ENCODE measurements at places on chromosomes 13 and 19.

DNA sequence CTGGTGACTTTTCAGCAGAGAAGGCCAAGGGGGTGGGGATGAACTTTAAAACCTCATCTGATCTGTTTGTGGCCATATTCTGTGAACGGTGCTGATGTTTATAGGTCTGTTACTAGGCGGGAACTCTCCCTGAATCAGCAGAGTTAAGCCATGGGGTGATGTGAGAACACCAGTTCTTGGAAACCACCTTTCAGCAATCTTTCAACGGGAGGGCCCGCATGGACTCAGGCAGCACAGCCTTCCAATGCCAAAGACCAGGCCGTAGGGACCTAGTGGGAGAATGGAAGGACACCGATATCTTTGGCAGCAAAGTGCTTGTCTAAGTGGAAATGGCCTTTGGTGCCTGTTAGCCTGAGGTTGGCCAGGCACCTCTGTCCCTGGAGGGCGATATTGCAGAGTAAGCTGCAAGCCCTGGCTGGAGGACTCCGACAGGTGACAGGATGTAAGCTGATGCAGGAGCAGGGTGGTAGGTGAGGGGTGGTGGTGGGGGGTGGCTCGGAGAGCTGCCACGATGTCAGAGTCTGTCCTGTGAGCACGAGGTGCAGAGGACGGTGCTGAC is 57.0 kb downstream of the ERCC5 start:
- no peak for DNase-seq

DNA sequence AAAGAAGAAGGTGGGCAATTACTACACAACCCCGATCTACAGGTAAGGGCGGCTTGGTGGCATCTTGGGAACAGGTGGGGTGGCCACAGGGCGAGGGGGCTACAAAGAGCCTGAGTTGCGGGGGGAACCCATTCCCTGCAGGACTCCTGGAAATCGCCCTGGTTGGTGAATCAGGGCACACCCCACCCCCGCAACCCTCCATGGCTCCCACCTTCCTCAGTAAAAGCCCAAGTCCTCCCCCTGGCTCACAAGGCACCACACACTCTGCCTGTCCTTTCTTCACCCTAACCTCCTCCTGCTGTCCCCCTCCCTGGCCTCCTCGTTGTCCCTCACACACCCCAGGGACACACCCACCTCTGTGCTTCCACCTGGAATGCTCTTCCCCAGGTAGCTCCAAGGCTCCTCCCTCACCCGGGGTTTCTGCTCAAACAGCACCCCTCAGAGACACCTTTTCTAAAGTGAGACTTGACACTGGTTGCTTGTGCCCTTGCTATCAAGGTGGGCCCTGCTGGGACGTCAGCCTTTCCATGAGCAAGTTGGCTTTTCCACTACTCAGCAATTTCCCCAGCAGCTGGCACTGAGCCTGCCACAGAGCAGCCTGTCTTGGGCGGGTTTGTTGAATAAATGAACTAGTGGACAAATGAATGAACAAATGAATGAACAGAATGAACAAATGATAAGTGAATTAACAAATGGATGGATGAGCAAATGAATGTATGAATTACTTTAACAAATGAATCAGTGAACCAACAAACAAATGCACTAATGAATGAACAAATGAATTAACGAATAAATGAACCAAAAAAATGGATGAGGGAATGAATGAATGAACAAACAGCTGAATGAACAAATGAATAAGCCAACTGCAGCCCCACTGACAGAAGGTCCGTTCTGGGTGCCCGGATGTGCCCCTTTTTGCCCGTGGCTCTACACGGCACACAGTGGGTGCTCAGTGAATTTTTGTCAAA is 6.2 kb upstream of the MRI1 start:
- no peak for DNase-seq

GRCh38 chr19:7196763-7197118 is 97.5 kb downstream of the INSR start:
- no peak for DNase-seq

DNA sequence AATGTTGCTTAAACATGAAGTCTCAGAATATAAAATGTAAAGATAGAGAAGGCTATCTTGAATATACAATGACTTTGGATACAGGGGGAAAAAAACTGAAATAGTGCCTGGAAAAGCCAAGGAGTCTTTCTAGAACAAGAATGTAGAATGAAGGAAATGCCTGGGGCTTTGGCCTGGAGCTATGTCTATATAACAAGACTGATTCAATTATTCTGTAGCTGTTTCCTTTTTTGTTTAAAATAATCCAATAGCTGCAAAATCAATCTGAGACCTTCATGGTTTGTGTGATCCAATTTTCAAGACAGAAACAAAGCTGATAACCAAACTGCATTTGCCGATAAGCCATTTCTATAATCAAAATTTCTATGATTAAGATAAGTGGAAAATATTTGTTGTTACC is 530.9 kb upstream of the NBEA start:
- DNase-seq = no peak

GRCh38 chr13:76351541-76352229 is 534.5 kb downstream of the KCTD12 start:
- no peak for DNase-seq

DNA sequence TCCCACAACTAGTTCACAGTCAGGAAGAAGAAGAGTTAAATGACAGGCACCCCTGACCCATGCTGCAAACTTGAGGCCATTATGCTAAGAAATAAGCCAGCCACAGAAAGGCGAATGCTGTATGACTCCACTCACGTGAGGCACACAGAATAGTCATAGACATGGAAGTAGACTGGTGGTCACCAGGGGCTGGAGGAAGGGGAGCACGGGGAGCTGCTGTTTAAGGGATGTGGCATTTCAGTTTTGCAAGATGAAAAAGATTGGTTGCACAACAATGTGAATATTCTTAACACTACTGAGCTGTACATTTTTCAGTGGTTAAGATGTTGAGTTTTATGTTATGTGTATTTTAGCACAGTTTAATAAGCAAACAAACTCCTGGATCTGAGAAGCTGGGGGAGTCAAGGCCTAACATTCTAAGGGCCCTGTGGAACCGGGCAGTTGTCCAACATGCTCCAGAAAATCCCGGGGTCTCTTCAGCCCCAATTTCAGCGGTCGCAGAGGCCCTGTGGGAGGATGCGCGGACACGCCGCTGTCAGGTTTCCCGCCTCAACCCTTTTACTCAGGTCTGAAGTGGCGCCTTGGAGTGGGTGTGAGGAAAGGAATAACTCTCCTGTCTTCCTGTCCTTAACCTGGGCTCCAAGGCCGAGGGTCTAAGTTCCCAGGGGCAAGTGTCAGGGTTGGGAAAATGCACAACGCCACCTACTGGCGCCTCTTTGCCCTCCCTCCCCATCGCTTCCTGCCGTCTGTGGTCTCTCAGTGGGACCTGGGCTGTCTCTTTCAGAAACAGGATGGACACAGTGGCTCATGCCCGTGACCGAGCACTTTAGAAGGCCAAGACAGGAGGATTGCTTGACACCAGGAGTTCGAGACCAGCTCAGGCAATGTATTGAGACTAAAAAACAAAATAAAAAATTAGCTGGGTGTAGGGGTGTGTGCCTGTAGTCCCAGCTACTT is 4.4 kb upstream of the TMEM272 start:
- no peak for DNase-seq

DNA sequence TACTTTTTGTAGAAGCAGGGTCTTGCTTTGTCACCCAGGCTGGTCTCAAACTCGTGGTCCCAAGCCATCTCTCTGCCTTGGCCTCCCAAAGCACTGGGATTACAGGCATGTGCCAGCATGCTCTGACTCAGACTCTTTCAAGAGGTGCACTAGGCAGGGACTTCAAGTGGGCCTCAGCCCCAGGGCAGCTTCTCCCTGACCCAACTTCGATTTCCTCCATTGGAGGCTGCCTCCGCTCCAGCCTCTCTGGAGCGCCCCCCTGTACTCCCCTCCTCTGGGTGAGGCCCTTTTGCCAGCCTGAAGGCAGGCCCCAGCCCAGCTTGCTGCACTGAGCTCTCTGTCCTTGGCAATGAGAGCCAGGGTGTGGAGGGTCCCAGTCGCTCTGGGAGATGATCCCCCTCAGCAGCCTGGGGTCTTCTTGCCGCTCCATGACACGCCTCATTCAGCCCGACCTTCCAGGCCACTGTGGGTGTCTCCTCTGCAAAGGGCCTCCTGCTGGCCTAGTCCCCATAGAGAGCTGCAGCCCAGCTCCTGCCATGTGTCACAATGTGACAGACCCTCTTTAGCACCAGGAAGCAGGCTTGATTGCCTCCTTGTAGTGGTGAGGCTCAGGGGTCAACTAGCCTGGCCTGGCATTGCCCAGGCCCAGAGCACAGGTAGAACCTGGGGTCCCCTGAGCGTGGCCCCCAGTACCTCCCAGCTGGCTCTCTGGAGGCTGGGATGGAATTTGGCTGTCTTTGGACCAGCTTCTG is 16.4 kb downstream of the CARM1 start:
- no peak for DNase-seq

DNA sequence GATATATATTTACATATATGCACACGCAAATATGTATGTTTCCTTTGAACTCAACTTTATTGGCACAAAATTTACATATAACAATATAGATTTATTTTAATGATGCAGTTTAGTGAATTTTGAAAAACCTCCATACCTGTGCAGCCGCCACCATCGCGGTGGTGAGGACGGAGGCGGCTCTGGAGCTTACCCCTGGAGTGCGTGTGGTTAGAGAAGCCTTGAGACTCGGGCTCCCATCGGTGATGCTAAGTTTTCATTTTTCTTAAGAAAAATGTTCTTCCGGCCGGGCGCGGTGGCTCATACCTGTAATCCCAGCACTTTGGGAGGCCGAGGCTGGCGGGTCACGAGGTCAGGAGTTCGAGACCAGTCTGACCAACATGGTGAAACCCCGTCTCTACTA is 31.8 kb downstream of the GJA3 start:
- no peak for DNase-seq

DNA sequence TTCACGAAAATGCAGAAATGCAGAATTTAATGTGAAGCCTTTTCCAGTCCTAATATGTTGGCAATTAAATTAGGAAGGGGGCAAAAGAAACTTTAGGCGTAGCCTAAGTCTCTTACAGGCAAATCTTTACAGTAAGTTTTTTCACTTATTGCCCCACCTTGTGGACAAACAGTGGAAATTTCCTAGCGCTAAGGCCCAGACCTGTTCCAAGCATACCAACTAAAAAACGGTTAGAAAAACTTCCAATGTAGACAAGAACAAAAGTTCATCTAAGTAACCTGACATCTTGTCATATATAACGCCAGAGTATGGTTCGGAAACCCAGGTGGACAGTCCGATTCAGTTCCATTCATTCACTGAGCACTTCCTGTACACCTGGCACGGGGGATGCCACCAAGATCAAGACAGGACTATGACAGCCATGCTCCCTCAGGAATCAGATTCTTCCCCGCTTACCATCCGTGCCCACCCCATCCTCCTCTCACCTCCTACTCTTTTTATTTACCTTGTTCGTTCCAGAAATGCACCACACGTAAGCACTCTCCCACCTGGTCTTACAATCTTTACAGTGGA is 4.9 kb downstream of the ZAR1L start:
- no peak for DNase-seq

DNA sequence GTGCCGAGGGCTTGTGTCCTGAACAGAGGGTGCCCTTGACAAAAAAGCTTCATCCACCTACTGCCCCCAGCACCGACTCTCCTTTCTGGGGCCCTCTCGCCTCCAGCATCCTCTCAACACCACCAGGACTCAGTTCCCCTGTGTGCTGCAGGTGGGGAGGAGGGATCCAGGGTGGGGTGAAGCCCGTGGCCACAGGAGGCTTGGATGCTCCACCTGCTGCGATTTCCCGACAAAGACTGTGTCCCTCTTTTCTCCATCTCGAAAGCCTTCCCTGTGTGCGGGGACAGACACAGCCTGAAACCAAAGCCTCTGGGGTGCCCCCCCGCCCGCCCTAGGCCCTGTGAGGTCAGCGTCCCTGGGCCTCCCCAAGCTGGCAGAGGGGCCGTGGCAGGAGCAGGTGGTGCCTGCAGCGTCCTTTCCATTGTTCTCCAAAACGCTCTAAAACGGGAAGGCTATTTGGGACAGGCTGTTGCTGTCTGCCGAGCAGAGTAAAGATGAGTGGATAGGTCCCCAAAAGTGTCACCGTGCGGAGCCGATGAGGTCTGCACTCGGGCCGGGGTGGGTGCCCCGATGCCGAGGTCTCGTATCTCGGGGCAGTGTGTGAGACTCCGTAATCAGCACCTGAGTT is 185.7 kb downstream of the PTPRS start:
- no peak for DNase-seq

- DNase-seq = no peak
Measured at GRCh38 chr13:59492030-59492636, 671.6 kb downstream of the DIAPH3 start.
